Activated T-cell treated with anti-CD3 and anti-CD28 coated beads, Interleukin-2, amount 50 U/mL, for 1 hour (primary cell): ENCODE measurements at places on chromosomes 7 and 10.

GRCh38 chr7:68158686-68159295, 1162.2 kb downstream of the TYW1 start:
- DNase-seq = no peak

DNA sequence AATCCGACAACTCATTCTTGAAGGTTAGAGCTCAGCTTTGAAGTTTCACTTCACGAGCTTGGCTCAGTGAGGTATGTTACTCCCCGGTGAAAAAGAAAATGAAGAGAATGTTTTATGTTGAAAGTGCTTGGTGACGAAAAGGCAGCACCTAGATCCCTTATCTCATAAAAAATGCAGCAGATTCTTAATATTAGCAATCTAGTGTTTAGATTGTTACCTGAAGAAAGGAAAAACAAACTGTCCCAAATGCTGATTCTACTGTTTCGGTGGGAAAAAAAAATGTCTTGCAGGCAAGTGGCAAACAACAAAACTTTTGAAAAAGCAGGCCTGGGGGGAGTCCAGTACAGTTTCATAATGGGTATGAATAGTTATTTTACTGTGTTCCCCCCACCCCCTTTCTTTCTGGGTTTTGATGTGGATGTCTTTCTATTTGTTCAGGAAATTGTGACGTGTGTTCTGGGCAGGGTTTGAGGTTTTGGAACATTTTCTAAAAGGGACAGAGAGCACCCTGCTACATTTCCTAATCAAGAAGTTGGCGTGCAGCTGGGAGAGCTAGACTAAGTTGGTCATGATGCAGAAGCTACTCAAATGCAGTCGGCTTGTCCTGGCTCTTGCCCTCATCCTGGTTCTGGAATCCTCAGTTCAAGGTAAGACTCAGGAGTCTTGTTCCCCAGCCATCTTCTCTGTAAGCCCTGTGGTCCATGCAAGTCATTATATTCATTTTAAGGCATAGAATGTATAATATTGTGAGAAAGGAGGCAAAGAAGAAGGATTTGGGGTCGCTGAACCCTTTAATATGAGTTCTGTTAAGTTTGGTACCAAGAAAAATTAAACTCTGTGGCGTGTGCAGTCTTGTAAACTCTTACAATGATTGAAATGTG, at the start of gene SRGN:
Gene SRGN (plus strand): TSS at position 514 of the 881 bp plus-strand sequence. CDS start 55 bp downstream, at position 569.
- peak; percentile 65 for DNase-seq

GRCh38 chr10:81403451-81403850, 471.5 kb upstream of the NRG3 start:
- DNase-seq = no peak

GRCh38 chr10:35442028-35442427, 105.7 kb downstream of the CCNY start:
- no peak for DNase-seq

- no peak for DNase-seq
These were observed 20.8 kb upstream of the FAM170B start for GRCh38 chr10:49154641-49155040.
